ENCODE measurements at places on chromosomes 3 and 15.

DNA sequence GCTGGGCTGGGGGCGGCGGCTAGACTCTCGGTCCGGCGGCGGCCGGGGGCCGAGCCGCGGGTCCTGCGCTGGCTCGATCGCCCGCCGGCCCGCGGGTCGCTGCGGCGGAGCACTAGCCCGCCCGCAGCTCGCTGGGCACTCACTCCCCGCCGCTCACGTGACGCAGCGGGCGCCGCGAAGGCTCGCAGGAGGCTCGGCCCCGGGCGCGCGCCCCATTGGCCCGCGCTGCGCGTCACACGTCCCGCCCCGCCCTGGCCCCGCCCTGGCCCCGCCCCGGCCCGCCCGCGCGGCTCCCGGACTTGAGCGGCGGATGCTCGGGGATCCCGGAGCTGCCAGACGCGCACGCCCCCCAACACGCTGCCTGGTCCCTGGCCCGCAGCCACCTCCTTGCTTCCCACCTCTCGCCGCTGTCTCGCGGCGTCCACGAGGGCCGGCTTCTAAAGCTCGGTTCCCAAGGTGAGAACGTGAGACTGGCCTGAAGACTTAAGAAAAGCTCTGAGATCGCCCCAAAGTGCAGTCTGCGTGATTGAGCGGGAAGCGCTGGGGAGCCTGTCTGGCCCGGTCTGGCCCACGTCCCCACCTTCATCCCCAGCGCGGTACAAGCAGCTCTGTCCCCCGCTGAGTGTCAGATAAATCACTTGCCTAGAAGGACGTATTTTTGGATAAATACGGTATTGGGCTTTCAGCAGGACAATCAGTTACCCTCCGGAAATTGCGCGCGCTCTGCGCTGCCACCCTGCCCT is at the start of gene KLF15:
KLF15 (minus strand) TSS at position 114 of the 743 bp plus-strand sequence. CDS start 4,486 bp downstream, outside the sequence.
- peak; percentile 63 for DNase-seq

- no peak for DNase-seq
Measured at GRCh38 chr3:130658678-130659077, 88.0 kb downstream of the PIK3R4 start.

DNA sequence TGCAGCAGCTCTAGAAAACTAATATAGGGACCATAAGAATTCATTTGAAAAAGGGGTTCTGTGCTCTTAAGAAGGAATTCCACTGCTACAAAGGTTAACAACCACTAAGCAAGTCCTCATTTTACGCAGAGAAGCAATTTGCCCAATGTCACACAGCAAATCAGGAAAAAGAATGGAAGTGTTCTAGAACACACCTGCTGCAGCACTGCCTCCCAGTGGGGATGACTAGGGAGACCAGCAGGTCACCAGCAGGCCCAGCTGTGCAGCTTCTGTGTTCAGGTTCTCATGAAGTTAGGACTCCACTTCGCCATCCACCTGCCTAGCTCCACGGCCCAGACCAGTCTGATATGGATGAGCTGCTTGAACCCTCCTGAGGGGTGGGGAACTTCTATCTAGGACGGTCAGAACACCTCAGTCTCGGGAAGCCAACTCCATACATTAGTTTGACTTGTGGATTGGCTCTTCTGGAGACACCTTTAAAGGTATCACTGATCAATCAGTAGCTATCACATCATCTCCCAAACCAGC is 18.6 kb downstream of the POMGNT2 start:
- DNase-seq, result no peak

DNA sequence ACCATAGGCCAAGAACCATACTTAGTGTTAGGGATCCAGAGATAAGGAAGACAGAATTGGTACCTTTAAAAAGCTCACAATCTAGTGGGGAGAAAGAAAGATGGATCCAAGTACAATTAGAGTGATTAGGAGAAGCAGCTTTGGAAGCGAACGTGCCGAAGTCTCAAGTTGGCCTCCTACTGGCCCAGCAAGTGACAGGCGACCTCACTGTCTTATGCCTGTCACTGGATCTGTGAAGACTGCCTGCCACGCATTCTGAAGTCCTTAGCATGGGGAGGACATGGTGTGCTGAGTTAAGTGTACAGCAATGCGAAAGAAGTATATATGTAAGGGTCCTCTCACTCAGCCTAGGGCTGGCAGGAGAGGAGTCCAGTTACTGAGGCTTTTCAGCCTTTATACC is 141.0 kb downstream of the GABRB3 start:
- DNase-seq, result no peak

DNA sequence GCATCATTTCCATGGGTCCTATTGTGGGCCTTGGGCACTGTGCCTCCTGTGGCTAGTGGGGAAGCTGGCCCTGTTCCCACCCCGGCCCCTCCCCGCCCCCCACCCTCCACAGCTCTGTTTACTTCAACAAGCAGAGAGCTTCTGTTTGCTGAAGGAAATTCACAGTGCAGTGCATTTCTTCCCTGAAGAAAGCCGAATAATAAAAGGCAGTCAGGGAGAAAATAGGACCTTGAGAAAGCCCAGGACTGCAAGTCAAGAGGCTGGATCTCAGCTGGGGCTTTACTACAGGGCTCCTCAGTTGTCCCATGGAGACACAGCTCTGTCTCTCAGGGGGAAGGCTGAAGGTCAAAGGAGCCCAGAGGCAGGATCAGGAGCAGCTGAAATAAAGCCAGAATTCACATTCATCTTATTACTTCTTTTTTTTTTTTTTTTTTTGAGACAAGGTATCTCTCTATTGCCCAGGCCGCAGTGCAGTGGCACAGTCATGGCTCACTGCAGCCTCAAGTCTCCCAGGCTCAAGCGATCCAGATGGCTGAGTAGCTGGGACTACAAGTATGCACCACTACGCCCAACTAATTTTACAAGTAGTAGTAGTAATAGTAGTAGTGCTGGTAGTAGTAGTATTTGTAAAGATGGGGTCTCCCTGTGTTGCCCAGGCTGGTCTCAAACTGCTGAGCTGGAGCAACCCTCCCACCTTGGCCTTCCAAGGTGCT is 33.0 kb upstream of the LACTB start:
- no peak for DNase-seq

DNA sequence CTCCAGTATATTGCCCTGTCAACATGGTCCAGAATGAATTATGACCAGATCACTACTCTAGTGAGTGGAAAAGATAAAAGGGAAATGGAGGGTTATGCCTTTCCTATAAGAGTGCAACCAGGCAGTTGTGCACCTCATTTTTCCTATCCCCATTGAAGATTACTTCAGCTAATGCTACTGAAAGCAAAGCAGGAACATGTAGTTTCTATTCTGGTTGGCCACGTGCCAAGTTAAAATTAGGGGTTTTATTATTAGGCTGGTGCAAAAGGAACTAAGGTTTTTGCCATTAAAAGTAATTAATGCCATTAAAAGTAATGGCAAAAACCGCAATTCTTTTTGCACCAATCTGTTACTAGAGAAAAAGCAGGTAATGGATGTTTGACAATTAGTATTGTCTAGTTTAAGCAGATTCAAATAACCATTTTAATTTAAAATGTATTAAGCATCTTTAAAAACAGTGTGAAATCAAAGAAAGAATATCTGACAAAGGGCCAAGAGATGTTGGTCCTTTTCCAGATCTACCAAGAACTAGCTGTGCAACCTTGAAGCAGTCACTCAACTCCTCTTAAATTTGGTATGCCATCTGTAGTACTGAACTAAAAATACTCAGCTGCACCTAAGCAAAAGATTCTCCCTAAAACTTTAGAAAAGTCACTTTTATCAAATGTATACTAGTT is 567.5 kb upstream of the CCDC54 start:
- DNase-seq, result no peak

DNA sequence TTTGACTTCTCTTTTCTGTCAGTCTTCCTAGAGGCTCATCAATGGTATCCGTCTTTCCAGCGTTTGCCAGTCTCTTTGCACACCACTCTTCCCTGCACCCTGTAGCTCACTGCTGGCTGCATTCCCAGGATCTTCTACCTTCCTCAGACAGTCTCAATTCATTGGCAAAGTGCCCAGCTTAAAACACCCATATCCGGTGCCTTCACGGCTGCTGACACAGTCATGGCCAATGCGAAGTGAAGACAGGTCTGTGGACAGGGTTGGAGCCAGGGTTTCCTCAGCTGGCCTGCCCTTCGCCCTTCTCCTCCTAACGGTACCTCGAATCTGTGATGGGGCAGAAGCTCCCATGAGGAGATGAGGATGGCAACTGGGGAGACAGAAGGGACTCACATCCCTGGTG is 36.1 kb downstream of the PTH1R start:
- DNase-seq, result no peak

GRCh38 chr3:1139071-1139470 is 46.2 kb downstream of the CNTN6 start:
- DNase-seq, result no peak

DNA sequence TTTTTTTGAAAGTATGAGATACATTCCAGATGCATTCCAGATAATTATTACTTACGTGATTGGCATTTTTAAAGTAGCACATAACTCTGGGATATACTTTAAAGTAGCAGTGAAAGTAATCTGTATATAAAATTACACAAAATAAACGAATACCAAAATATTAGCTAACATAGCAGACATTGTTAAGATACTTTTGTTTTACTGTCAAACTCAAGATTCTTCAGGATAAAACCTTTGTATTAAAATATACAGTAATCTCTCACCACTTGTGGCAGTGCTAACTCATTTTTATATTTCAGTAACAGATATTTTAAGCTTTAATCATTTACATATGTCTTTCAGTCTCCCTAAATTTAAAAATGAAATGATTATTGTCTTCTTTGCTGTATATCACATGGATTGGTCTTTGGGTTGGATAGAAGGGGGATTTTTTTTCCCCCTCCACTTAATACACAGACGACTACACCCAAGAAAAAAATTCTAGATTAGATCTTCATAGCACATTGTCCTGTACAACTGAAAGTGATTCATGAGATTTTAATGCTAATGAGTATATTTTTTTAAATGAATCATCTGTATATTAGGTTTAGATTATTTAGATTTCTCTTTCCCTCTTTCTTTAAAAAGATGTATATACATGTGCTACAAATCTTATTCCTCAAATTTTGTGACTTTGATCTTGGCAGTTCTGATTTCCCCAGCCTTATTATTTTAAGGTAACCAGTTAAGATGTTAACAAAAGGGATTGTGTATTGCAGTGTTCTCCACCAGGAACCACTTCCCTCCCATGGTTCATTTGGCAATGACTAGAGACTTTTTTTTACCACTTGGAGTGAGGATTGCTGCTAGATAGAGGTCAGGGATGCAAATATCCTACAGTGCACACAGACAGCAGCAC is 24.5 kb upstream of the EBLN2 start:
- DNase-seq, result no peak

- no peak for DNase-seq
Measured at GRCh38 chr15:40313531-40314398, 6.0 kb upstream of the PLCB2 start.

DNA sequence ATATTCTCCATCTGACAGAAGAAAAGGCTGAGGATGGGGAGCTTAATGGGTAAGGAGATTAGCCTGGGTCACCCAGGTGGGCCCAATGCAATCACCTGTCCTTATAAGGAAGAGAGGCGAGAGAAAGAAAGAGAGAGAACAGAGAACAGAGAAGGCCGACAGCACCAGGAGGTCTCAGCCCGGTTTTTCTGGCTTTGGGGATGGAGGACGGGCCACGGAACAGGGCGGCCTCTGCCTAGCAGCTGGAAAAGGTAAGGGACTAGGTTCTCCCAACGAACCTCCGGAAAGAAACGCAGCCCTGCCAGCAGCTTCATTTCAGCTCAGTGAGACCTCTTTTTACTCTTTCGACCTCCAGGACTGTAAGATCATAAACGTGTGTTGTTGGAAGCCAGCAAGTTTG is 196.0 kb upstream of the LYSMD4 start:
- DNase-seq, result no peak

DNA sequence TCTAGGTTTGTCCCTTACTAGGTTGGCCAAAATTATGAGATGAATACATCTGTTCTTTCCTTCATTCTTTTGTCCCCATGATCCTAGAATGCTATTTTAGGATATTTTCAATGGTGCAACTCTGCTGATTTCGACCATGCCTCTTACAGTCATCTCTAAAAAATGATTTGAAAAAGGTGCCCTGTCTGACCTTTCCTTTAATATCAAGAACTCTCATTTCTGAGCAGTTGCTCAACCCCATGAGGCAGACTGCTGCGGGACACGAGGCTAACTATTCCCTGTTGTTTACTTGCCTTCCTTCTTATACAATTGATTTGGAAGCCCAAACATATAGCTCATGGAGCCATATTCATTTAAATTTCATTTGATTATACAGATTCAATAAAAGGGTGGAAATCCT is 14.6 kb downstream of the PLSCR2 start:
- no peak for DNase-seq

DNA sequence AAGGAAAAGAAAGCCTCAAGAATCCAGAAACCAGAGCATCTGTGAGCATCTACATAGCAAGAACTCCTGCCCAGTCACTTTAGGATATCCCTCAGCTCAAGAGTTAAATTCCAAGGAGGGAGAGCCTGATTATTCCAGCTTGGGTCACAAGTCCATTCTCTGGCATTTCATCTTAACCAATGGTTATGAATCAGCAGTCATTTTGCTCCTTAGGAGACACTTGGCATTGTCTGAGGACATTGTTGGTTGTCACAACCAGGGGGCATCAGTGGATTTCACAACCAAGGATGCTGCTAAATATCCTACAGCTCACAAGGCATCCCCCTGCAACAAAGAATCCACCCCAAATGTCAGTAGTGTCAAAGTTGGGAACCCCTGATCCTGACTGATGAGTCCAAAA is 51.0 kb upstream of the LMCD1 start:
- no peak for DNase-seq

DNA sequence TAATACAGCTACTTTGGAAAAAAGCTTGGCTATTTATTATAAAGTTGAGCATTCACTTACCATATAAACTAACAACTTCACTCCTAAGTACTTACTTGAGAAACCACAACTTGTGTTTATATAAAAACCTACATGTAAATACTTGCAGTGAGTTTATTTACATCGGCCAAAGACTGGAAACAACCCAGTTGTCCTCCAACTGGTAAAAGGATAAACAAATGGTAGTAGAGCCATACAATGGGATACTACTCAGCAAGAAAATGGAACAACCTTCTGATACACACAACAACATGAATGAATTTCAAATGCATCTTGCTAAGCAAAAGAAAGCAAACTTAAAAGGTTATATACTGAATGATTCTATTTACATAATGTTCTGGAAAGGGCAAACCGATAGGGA is 63.7 kb downstream of the SLC7A14 start:
- DNase-seq, result no peak

DNA sequence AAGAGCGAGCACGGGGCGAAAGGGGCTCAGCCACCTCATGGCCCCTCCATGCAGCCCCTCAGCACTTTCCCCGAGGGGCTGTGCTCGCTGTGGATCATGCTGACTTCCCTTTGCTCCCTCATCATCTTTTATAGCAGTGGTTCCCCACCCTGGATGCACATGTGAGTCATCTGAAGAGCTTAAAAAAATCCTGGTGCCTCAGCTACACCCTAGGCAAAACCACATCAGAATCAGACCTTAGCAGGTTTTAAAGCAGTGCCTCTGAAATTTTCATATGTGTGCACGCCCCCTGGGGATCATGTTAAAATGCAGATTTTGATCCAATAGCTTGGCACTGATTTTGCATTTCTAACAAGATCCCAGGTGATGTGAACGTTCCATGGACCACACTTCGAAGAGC is 50.9 kb downstream of the FEM1B start:
- peak; percentile 6 for DNase-seq

GRCh38 chr15:87736401-87736800 is 520.1 kb downstream of the NTRK3 start:
- no peak for DNase-seq

GRCh38 chr3:108719178-108719806 is 37.9 kb downstream of the RETNLB start:
- no peak for DNase-seq

GRCh38 chr3:194871143-194871863 is 185.6 kb downstream of the FAM43A start:
- DNase-seq, result no peak
